NCI-H526 treated with DMSO at 0.1 percent for 48 hours (cell line): ENCODE measurements at places on chromosomes 7 and 10.

DNA sequence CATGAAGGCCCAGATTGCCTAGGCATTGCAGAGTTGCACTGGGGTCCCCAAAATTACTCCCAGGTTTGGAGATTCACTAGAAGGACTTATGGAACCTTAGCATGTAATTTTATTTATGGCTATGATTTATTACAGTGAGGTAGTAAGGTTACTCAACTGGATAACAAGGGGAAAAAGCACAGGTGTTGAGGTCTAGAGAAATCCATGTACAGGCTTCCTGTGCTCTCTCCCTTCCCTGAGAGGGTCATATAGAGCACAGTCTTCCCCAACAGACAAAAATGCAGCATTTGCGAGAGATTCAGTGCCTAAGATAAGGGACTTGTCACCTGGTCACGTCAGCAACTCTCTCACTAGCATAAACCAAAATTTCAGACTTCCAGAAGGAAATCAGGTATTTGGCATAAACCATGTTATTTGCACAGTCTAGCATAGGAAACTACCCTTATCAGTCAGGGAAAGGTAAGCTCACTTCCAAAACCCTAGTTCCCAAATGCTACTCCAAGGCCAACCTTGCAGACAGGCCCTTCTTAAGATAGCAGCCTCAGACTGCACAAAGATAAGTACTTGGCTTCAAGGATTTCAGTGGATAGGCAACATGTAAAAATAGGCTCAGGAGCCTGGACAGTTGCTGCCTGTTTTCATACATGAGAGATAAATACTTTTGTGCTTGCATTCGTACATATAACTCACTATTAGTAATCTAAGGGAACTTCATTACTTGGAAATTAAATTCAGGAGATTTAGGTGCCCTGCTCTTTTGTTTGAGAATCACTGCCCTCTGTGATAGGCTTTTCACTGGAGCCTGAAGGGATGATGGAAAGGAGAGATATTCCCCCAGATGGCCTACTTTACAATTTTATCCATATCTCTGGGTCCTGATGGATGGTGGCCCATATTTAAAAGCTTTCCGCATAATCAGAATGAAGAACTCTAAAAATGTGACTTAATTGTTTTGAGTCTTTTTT lies 378.4 kb upstream of the LRGUK start:
- DNase-seq, result no peak

- DNase-seq, result no peak
These were observed 30.8 kb upstream of the CHST15 start for GRCh38 chr10:124124123-124124768.

- no peak for DNase-seq
These were observed 24.8 kb upstream of the FFAR4 start for GRCh38 chr10:93541402-93542357.

- no peak for DNase-seq
These were observed 123.4 kb upstream of the BTBD16 start for GRCh38 chr10:122147663-122148062.

DNA sequence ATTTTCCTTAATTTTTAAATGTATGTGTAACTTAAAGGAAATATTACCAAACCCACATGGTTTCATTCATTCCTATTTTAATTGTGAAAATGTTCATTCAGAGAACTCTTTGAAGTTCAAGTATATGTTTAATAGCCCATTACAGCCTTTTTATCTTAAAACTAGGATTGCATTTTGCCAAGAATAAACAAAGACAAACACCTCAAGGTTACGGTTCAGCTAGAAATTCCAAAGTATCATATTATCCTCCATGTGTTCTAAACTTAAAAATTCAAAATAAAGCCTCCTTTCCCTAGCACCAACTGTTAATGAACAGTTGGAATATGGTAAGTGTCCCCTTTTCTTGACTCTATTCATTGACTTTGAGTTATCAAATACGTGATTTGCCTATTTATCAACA lies 215.6 kb upstream of the SEMA3E start:
- no peak for DNase-seq

- DNase-seq, result no peak
These were observed 2.1 kb upstream of the RALA start for GRCh38 chr7:39621261-39621660.
